ENCODE measurements at places on chromosomes 6 and 20.

GRCh38 chr6:133392015-133392414 lies 150.9 kb downstream of the EYA4 start:
- no peak for DNase-seq

DNA sequence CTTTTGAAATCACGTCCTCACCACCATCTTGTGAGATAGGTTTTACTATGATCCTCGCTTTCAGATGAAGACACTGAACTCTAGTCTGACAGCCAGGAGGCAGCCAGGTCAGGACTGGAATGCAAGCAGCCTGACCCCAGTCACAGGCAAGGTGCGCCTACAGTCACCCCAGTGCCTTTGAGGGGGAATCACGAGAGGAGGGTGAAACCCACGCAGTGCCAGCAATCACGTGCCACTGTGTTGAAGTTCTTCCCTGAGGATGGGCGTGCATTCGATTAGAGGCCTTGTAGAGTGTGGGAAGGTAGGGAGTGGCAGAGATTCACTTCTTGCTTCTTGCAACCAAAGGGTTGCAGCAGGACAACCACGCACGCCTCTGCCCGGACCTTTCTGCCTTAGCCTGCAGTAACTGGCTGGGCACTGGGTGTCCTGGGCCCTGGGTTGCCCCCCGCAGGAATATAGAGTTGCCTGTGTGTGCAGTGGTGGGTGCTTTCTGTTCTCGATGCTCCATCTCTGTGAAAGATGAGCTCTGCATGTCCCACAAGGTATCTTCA lies 33.7 kb upstream of the IRF4 start:
- no peak for DNase-seq

DNA sequence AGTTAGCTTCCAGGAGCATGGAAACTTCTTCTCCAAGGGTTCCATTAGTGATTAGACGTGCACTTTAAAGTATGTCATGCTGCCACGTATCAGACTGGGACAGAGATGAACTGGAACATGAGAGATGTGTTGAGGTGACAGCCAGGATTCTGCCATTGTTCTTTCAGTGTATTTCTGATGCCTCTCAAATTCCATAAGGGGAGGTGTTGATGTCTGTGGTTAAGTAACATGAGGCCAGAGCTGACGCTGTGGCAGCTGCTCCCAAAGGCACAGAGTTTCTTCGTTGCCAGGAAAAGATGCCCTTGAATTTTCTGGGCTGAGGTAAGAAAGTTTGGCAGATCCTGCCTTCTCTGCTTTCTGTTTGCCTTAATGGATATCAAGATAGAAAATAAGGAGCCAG lies 63.5 kb downstream of the TRMT6 start:
- DNase-seq, result no peak

- no peak for DNase-seq
Measured at GRCh38 chr6:148438632-148439031, 96.0 kb downstream of the SASH1 start.

DNA sequence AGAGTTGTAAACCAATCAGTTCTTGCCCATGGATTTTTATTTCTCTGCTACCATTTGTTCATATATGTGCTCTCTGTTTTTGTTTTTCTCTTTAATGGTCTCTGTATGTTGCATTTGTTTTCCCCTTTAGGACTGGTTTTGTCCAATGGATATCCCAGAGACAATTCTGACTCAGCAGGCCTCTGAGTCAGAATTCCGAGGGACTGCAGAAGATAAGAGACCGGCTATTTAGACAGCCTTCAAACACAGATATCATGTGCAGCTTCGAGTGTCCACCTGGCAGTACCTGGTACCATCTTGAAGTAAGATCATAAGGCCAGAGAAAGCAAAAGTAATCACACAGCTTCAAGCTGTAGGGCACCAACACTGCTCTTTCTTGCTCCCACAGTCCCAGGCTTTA lies 125.5 kb downstream of the ELOVL4 start:
- DNase-seq, result no peak

DNA sequence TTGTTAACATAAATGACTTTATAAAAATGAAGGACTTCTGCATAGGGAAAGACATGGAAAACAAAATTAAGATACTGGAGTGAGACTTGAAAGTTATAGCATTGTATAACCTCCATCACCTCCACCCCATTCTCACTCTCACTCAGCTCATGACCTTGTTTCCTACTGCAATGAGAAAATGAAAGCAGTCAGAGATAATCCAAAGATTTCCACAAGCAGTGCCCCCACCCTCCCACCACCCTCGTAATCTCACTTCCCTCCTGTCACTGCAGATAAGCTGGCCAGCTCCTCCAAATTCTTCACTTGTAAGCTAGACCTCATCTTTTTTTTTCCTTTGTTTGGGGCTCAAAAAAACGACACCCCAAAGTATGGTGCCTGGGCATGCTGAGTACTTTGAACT lies 52.9 kb upstream of the PROKR2 start:
- no peak for DNase-seq

DNA sequence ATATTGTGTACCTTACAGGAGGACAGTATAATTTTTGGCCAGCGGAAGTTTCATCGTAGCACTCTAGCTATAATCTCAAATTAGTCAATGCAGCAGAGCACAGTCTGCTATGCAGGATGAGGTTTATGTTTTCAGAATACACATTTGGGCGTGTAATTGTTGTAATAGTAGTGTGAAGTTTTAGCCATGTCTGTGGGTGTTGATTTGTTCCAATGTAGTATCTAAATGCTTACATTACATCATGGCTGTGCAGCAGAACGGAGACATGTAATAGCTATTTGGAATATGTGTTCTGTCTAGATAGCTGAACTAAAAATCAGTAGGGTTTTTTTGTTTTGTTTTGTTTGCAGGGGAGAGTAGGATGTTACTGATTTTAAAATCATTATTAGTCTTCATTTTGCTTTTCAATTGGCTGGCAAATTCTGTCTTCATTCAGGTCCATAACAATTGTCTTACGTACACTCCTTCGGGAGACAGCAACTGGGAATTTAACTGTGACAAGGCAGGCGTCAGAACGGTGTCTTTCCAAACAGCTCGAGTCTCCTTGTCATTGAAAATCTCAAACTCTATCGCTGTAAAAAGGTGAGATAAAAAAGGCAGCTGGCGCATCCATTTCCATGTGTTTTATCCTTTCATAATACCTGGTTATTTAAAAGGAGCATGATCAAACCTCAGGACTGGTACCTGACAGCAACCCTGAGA lies 65.1 kb upstream of the CDH4 start:
- no peak for DNase-seq

- DNase-seq, result no peak
Measured at GRCh38 chr6:22925304-22925835, 356.0 kb downstream of the HDGFL1 start.

DNA sequence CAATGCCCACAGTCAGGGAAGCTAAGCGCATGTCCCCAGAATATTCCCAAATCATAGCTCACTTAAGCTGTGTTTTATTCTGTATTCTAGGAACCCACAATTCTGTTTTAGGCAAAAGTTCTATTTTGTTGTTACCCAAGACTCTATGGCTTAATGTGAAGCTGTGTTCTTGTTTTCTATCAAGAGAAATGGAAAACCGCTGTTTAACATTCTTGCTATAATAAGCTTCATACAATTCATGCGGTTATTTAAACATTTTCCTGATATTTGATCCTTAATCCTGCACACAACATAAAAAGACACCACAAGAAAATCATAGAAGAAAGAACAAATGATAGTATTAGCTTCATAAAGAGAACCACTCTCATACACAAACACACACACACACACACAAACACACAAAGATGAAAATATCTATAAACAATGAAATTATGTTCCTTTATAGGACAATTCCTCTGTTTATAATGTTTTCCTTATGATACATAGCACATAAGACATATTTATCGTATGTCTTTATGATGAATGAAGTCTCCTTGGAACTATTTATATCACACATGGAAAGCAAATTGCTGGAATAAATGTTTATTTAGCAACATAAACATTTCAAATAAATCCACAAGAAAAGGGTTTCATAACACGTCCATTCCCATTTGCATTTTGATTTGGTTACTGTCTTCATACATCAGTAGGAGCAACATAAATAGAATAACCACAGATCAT lies 16.4 kb upstream of the COL21A1 start:
- no peak for DNase-seq

DNA sequence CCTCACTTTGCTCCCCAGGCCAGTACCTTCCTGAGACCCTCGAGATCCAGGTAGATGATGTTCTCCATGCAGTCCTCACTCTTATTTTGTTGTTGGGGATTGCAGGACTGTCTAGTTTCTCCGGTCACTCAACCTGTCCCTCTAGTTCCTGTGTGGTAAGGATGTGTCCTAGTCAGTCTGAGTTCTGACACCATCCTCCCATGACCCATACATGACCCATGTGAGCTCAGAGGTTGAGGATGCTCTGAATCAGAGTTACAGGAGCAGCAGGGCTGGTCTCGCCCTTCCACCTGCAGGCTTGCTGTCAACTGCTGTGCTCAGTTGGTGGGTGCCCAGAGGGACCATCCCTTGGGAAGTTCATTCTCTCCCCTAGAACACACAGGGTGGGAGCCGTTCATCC lies 11.9 kb upstream of the CST8 start:
- DNase-seq, result no peak

Measured in HuH-7.5 (cell line).